ENCODE measurements at places on chromosomes 2 and 18. TPM values are rescaled to one million over a fixed set of nuclear protein-coding genes. Genes with fewer than 3 reads are reported as not detected.

DNA sequence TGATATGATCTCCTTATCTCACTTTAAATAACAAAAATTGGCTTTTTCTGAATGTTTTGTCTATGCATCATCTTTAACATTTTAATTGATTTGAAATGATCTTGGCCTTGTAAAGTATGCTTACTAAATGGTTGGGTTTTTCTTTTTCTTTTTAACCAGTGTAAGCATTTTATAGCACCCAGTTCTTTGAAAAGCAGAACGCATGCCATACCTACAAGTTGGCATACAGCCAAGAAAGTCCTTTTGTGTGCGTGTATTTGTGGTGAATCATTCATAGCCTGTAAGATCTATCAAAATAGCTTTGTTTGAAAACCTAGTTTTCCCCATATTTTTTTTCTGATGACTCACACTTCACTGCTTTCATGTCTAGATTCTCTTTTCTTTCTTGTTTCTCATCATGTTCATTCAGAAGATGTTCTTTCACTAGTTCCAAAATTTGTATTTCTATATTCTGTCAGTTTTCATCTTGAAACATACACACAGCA is 4.1 kb upstream of the VRK2 start:
- peak; percentile 47 for DNase-seq

GRCh38 chr18:55031979-55032378 is 72.7 kb upstream of the CCDC68 start:
- DNase-seq = no peak

GRCh38 chr18:74480149-74480651 is 16.0 kb upstream of the CNDP2 start:
- DNase-seq = no peak

GRCh38 chr2:173651891-173652290 is 297.2 kb downstream of the CDCA7 start:
- no peak for DNase-seq

Gene TXNDC2
- 0.36 TPM for total RNA-seq

Gene REEP1
- 0.36 TPM for total RNA-seq

Data from osteoblast (primary cell).